Globus pallidus (tissue), 1 donor: ENCODE measurements at places on chromosomes 3 and 15.

DNA sequence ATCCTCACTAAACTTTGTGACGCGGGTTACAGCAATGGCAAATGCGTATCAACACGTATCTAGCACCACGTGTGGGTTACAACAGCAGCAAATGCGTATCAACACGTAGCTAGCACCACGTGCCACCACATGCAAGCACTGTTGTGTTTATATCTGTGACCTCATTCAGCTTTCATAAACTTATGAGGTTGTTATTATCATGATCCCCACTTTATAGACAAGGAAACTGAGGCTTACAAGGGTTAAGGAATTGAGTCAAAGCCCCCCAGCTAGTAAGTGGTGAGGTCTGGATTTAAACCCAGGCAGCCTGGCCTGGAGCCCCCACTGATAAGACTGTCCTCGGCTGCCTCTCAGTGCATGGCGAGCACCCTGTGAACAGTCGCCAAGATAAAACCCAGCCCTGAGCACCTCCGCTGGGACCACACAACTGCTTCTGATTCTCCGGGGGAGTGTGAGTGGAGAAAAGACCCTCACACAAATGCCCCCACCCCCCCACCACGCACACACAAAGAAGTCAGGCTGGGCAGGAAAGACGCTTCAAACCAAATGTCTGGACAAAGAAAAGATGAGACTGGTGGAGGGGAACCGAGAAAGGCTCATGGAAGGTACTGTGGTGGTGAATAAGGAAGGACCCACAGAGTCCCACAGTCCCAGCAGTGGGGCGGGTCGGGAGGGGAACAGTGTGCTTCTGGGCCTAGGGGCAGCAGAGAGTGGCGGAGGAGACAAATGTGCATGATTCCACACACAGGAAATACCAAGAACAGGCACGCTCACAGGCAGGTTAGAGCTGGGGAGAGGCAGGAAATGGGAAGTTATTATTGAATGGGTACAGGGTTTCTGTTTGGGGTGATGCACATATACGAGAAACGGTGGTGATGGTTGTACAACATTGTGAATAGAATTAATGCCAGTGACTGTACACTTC is 173.4 kb downstream of the XXYLT1 start:
- DNase-seq, result no peak

- no peak for DNase-seq
Observed at GRCh38 chr3:46854555-46854991, 8.7 kb downstream of the MYL3 start.

- no peak for DNase-seq
Observed at GRCh38 chr3:177201700-177202397, 4.6 kb upstream of the TBL1XR1 start.

DNA sequence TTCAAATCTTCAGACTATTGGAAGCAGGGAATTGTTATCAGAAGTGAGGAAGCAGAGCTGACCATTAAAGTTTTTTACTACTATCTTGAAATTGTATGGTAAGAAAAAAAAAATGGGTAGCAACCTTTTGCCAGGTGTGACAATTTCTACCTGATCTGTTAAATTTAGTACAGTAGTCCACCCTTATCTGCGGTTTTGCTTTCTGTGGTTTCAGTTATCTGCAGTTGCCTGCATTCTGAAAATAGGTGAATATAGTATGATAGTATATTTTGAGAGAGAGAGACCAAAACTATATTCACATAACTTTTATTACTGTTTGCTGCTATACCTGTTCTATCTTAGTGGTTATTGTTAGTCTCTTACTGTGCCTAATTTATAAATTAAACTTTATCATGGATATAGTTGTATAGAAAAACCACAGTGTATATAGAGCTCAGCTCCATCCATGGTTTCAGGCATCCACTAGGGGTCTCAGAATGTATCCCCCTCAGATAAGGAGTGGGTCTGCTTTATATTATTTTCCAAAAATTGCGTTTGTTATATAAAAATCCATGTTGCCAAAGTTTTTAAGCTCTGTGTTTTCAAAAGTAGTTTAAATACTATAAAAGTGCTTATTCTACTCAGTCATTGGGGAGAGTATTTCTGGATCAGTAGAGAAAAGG is 69.9 kb downstream of the PTPRG start:
- DNase-seq, result no peak

GRCh38 chr3:44501971-44502370 is 24.5 kb upstream of the ZNF445 start:
- DNase-seq, result no peak
